ENCODE measurements at places on chromosomes 12 and 14. TPM values are rescaled to one million over a fixed set of nuclear protein-coding genes. Genes with fewer than 3 reads are reported as not detected.

GRCh38 chr12:110508071-110508586 lies 6.0 kb downstream of the RAD9B start:
- no peak for DNase-seq

DNA sequence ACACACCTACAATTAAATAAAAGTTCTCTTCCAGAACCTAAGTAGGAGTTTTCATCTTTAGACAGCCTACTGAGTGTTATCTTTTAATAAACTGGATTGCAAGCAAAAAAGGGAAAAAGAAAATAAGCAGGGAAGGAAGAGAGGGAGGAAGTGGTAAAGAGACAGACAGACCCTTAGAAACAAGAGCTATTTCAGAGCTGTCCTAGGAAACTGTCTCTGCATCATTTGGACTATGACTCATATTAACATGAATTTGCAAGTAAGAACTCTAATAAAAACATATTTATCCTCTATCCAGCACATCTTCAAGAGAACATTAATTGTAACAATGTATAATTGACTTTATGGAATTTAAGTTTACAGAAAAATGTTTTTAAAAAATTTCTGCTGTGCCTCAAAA lies 438.8 kb upstream of the USP15 start:
- no peak for DNase-seq

DNA sequence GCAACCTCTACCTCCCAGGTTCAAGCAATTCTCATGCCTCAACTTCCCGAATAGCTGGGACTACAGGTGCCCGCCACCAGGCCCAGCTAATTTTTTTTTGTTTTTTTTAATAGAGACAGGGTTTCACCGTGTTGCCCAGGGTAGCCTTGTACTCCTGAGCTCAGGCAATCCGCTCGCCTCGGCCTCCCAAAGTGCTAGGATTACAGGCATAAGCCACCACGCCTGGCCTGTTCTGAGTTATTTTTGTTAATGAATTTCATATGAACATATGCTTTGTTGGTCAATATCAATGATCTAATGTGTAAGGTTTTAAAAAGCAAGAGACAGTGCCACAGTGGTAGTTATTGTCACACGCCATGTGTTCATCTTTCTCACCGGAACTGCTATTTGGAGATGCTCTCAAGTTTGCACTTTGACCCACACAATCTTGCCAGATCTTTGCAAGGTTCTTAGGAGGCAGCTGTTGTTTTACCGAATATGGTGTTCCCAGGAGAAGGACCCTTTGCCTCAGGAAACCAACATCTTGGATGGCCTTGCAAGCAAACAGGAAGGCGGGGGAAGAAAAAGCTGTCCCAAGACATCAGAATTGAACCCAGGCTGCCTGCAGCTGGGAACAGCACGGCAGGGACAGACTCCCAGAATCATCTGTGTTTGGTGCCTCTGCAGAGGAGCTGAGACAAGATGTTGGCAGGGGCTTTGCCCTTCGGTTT lies 30.0 kb downstream of the GALNT16 start:
- DNase-seq: no peak

DNA sequence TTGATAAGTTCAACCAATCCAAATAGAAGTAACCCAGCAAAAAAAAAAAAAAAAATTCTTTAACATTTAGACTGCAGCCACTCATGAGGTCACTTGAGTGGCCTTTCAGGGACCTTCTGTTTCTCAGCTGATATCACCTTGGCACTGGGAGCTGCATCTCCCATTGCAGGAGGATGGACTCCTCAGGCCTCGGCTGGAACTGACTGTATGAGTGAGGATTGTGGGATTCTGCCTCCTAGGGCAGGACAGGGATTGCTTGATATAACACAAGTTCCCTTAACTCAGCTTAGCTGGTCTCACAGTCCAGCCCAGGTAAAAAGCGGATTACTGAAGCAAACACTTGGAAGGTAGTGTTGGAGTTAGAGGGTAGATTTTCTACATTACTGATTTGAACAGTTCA lies 3.5 kb upstream of the GUCY2C start:
- no peak for DNase-seq

DNA sequence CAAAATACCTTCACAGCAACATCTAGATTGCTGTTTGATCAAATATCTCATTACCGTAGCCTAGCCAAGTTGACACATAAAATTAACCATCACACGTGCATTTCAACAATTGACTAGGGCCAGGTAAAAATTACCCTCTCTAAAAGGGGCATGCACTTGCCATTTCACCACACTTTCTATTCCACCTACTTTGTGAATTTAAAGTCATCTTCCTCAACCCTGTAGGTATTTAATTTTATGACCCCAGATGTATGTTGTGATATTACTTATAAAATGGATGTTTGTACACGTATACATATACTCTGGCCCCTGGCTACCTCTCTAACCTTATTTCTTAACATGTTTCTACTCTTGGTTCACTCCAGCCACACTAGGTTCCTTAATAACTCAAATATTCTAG lies 160.2 kb downstream of the FOXA1 start:
- DNase-seq: no peak

DNA sequence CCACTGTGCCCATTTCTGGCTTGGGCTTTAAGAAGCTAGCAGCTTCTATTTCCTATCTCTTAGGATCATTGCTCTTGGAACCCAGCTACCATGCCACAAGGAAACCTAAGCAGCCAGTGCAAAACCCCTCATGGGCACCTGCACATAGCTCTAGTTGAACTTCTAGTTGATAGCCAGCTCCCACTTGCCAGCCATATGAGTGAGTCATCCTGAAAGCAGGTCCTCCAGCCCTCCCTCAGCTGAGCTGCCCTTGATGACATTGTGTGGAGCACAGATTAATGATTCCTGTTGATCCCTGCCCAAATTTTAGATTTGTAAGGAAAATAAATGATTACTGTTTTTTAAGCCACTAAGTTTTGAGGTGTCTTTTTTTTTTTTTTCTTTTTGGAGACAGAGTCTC lies 234.2 kb upstream of the FBXO33 start:
- no peak for DNase-seq

DNA sequence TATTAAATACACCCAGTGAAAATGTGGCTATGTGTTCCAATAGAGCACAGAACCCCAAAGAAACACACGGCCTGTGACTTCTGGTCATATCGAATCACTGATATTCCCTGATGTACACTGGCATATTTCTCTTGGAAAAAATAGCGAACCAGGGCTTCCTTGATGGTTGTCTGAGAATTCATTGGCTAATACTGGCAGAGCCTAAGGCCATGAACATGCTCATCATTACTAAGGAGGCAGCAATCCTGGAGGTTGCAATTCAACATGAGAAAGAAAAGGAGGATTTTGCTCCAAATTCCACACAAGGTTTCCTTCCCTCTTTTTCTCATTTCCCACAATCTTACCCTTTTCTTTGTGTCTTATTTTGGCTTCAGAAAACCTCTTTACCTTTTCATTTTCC lies 212.9 kb upstream of the HMGA2 start:
- DNase-seq: no peak

SLC6A15 gene
- not detected for total RNA-seq

FAR2 gene
- total RNA-seq: 23.7 TPM
